Osteoblast (primary cell): ENCODE measurements at places on chromosomes 3 and 15. TPM values are rescaled to one million over a fixed set of nuclear protein-coding genes. Genes with fewer than 3 reads are reported as not detected.

DNA sequence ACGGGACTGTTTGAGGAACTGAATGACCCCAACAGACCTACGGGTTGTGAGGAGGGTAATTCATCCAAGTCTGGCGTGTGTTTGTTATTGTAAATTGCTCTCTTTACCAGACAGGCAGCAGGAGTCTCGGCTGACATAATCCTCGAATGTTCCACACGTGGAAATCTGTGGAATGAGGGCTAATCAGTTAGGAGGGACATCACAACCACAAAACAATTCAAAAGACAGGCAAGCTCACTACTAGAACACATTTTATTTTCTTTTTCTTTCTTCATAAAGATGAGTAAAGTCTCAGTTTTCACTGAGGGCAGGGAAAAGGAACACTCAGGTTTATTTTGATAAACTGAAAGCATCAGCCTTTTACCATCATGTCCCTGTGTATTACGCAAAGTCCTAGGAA, 53.8 kb downstream of the GRK7 start:
- no peak overlapping the region for H3K4me3 ChIP-seq
- peaks cover 4% of the 10 kb centered on the region for H3K4me1 ChIP-seq
- H3K36me3 ChIP-seq, result no peaks in the 10 kb centered on the region

- no peak overlapping the region for H3K27ac ChIP-seq
- no peaks in the 10 kb centered on the region for H3K36me3 ChIP-seq
- no peak for DNase-seq
Measured at GRCh38 chr3:73094129-73094528, 32.7 kb downstream of the EBLN2 start.

DNA sequence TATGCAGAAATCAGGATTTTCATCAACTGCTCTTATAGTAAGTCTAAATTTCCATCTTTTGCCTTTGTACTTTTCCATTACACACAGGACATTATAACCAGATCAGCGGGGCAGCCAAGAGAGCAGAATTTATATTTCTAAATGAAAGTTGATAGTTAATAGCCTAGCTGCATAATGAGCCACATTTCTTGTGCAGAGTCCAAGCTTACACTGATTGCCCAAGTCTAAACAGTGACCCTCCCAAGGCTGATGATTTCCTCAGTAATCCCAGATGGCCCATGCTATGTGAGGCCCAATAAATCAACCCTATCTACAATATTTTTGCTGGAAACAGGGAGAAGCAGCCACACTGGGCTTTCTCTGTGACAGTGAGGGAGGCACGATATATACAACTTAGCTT, 475.8 kb upstream of the KCNMB2 start:
- no peak for DNase-seq
- H3K27me3 ChIP-seq, result no peaks in the 10 kb centered on the region
- peaks cover 15% of the 10 kb centered on the region for H3K4me1 ChIP-seq
- H3K27ac ChIP-seq, result no peak overlapping the region
- no peaks in the 10 kb centered on the region for H3K36me3 ChIP-seq

The IQCF5 gene
- total RNA-seq, result not detected in 2 replicates

The ZNF660 gene
- total RNA-seq, result 5.0 and 5.8 TPM in 2 replicates

The CNTN3 gene
- total RNA-seq, result 0.29 and 0.36 TPM in 2 replicates
